ENCODE measurements at places on chromosomes 5 and 9.

- DNase-seq = no peak
Observed at GRCh38 chr5:154313360-154314017, 123.0 kb downstream of the GALNT10 start.

- no peak for DNase-seq
Observed at GRCh38 chr5:33957577-33958150, 21.5 kb downstream of the RXFP3 start.

GRCh38 chr9:85142968-85143367 is 473.4 kb downstream of the NTRK2 start:
- DNase-seq = no peak

- no peak for DNase-seq
Observed at GRCh38 chr9:27423915-27424710, 100.0 kb upstream of the IFNK start.

- DNase-seq = no peak
Observed at GRCh38 chr9:110371411-110372007, 33.8 kb upstream of the TXNDC8 start.

DNA sequence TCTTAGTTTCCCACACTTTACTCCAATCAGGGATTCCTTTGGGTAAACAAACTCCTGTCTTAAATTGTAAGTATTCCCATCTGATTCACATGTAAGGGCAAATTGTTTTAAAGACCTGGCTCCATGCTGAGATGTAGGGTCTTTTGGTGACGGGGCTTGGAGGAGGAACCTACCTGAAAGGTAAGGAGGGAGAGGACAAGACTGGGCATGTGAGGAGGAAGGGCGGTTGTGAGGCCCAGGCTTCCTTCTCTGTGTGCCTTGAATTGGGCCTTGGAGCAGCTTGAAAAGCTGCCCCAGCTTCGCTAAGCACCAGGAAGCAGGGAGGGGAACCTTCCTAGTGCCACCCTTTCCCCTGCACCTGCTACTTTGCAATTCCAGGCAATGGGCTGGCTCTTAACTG is 86.8 kb downstream of the C9orf152 start:
- DNase-seq = no peak

- no peak for DNase-seq
Observed at GRCh38 chr5:32859211-32859641, 148.1 kb downstream of the NPR3 start.

GRCh38 chr9:105291938-105292337 is 47.5 kb downstream of the SLC44A1 start:
- no peak for DNase-seq

DNA sequence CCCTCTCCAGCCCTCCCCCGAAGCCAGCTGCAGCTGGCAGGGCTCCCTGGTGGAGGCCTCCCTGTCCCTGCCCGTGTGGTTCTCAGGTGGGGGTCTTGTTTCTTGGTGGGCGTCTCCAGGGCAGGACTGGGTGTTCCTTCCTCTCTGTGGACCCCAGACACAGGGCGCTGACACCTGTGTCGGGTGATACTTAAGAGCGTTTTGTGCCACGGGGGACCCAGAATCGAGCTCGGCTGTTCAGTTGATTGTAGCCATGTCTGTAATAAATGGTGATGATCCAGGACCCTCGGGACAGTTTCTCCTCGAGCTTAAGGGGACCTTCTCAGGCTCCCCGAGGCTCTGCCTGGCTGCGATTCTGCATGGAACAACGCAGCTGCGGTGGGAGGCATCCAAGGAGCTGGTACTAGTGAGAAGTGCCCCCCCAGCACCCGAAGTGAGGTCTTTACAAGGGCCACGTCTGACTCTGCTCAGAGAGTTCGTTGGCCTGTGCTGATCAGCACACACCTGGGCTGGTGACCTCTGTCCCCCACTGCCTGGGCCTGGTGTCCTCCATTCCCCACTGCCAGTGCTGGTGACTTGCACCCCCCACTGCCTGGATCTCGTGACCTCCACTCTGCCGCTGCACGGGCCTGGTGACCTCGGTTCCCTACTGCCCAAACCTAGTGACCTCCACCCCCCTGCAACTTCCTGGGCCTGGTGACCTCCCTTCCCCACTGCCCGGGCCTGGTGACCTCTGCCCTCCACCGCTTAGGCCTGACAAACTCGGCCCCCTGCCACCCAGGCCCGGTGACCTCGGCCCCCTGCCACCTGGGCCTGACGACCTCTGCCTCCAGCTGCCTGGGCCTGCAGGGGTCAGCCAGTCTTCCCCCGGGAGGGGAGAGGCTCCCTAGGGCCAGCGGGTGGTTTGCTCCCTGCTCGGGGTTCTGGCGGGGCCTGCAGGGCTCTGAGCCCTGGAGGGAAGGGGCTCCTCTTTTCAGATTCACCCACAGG is 36.0 kb downstream of the NDUFS6 start:
- DNase-seq = no peak

- no peak for DNase-seq
Observed at GRCh38 chr5:127029581-127030258, 638 bp downstream of the MARCHF3 start.
